ENCODE measurements at places on chromosomes 3 and 15.
A peak's percentile ranks its signal among the peaks of the same experiment; 100 is the strongest.

DNA sequence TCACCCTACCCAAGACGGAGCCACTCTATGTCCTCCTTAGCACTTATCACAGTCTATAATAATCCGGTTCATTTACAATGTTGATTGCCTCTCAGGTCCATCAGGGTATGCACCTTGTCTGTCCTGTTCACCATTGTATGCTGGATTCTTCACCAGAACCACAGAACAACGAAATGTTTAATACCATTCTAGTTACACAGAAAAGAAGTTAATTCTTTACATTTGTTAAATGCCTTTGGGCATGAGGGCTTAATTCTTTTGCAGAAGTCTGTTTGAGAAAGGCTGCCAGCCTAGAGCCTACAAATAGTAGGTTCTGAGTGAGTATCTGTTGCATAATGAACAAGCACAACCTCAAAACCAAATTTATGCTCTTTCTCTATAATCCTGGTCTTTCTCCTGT lies 22.6 kb downstream of the TTC23 start:
- no peak for DNase-seq

- no peak for DNase-seq
Measured at GRCh38 chr15:70275461-70276138, 177.9 kb upstream of the TLE3 start.

GRCh38 chr3:18369551-18370185 lies 55.5 kb downstream of the SATB1 start:
- peak; percentile 83 for DNase-seq

- DNase-seq, result no peak
Measured at GRCh38 chr3:46734773-46735172, 17.1 kb upstream of the PRSS50 start.

- DNase-seq, result no peak
Measured at GRCh38 chr15:57134851-57135250, 216.4 kb downstream of the TCF12 start.

GRCh38 chr3:164024786-164025185 lies 1053.5 kb downstream of the SI start:
- no peak for DNase-seq

DNA sequence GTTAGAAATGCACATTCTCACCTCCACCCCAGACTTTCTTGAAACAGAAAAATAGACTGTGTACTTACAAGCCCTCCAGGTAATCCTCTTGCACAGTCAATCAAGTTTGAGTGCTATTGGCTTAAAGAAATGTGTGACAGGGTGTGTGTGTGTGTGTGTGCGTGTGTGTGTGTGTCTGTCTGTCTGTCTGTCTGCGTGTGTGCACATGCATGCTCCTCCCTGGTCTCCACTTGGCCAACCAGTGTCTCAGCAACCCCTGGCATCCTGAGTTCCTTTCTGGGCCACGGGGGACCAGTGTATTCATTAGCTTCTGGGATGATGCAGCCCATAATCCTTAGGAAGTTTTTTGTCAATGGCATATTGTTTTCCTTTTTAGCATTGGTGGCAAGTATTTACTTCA lies 128.8 kb upstream of the IL12A start:
- DNase-seq, result no peak

- DNase-seq, result no peak
Measured at GRCh38 chr3:66338927-66339326, 118.1 kb downstream of the SLC25A26 start.

GRCh38 chr3:190127797-190128196 lies 7.1 kb upstream of the P3H2 start:
- no peak for DNase-seq

- no peak for DNase-seq
Measured at GRCh38 chr3:55564726-55565125, 77.6 kb upstream of the WNT5A start.

DNA sequence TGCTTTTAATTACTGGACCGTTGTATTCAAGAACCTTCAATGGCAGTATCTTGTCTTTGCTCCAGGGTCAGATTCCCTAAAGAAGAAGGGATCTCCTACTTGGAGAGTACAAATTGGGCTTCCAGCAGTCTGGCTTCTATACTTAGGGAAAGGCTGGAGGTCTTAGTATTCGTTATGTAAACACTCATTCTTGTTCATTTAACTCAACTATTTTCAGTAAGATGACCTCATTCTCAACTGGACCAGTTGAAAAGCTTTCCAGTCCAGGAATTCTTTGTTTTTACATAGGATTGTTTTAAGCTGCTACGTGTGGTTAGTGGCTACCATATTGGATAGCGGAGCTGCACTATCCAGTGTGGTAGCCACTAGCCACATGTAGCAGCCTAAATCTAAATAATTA lies 4.6 kb downstream of the SENP5 start:
- DNase-seq, result no peak

- no peak for DNase-seq
Measured at GRCh38 chr15:96170979-96171739, 159.3 kb upstream of the NR2F2 start.
